SJSA1 (cell line): ENCODE measurements at places on chromosomes 3 and 15.
A peak's percentile ranks its signal among the peaks of the same experiment; 100 is the strongest.

DNA sequence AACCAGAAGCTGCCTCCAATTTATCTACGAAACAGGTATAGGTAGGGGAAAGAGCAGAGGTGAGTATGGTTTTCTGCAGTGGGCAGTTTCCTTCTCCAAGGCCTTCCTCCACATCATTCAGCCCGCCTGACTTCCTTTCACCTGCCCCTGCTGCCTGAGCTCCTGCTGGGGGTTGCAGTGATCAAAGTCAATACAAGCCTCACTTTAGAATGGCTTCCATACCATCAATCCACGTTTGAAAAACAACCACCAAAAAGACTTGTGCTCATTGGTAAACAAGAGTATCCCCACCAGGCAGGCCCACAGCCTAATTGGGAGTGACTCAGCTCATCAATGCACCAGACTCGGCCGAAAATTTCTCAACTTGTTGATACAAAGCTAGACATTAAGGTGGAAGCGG is 159.9 kb downstream of the MAGI1 start:
- H3K36me3 ChIP-seq = no peaks in the 10 kb centered on the region
- no peak overlapping the region for H3K27ac ChIP-seq
- DNase-seq = no peak
- peaks cover 21% of the 10 kb centered on the region for H3K4me1 ChIP-seq
- no peaks in the 10 kb centered on the region for H3K27me3 ChIP-seq
- H3K4me3 ChIP-seq = no peak overlapping the region

GRCh38 chr15:67175643-67176071 is 78.8 kb downstream of the AAGAB start:
- peaks cover 83% of the 10 kb centered on the region for H3K36me3 ChIP-seq
- H3K27ac ChIP-seq = no peak overlapping the region
- H3K4me3 ChIP-seq = no peak overlapping the region
- DNase-seq = no peak
- H3K27me3 ChIP-seq = no peaks in the 10 kb centered on the region

GRCh38 chr3:65170390-65171042 is 482.7 kb upstream of the ADAMTS9 start:
- H3K4me3 ChIP-seq = no peak overlapping the region
- no peak for DNase-seq
- no peaks in the 10 kb centered on the region for H3K4me1 ChIP-seq
- no peaks in the 10 kb centered on the region for H3K36me3 ChIP-seq
- H3K27ac ChIP-seq = no peak overlapping the region
- no peaks in the 10 kb centered on the region for H3K27me3 ChIP-seq

GRCh38 chr3:172314591-172315160 is 133.6 kb downstream of the GHSR start:
- H3K27me3 ChIP-seq = no peaks in the 10 kb centered on the region
- no peak overlapping the region for H3K27ac ChIP-seq
- no peak for DNase-seq
- H3K4me1 ChIP-seq = peaks cover 38% of the 10 kb centered on the region
- H3K36me3 ChIP-seq = peaks cover 78% of the 10 kb centered on the region

DNA sequence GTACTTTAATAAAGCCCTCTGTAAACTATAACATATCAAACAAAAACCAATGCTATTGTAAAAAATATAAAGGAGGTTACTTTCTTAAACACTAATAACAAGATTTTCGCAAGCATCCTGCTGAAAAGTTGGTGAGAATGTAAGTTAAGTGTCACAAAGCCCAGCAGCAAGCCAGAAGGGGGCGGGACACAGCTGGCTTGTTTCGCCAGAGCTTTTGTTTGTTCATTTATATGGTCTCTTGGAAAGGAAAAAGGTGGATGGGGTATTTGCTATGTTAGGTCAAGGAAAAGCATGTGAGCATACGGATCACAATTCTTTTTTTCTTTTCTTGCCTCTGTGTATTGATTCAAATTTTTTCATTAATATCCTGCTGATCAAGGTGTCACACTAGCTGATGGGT is 59.9 kb downstream of the HACD2 start:
- H3K27me3 ChIP-seq = no peaks in the 10 kb centered on the region
- no peak overlapping the region for H3K27ac ChIP-seq
- H3K36me3 ChIP-seq = peaks cover 7% of the 10 kb centered on the region
- no peak for DNase-seq
- H3K4me3 ChIP-seq = no peak overlapping the region
- H3K4me1 ChIP-seq = no peaks in the 10 kb centered on the region

GRCh38 chr15:56428821-56429458 is 36.0 kb downstream of the MNS1 start:
- DNase-seq = peak; percentile 9
- no peak overlapping the region for H3K27ac ChIP-seq
- H3K36me3 ChIP-seq = no peaks in the 10 kb centered on the region; the same call in 1 of the 2 replicates
- no peaks in the 10 kb centered on the region for H3K4me1 ChIP-seq
- no peak overlapping the region for H3K4me3 ChIP-seq
